Left cardiac atrium (tissue), 4 donors: ENCODE measurements at places on chromosomes 5 and 9. TPM values are rescaled to one million over a fixed set of nuclear protein-coding genes. Genes with fewer than 3 reads are reported as not detected.

The BTNL3 gene
- total RNA-seq: 0.13 TPM

The ANKRD31 gene
- 0.06 TPM for total RNA-seq

The ECM2 gene
- 17.6 TPM for total RNA-seq

The NTRK2 gene
- 38.2 TPM for total RNA-seq

The COL15A1 gene
- total RNA-seq: 75.0 TPM

The C9orf153 gene
- 0.31 TPM for total RNA-seq

The GZMA gene
- 0.37 TPM for total RNA-seq

The C7 gene
- 582 TPM for total RNA-seq

The NRG2 gene
- 1.3 TPM for total RNA-seq

The TAS2R1 gene
- total RNA-seq: not detected

The UBTD2 gene
- total RNA-seq: 10.9 TPM
